ENCODE measurements at places on chromosomes 2 and 18.
A peak's percentile ranks its signal among the peaks of the same experiment; 100 is the strongest.

- no peak for DNase-seq
These were observed 7.0 kb upstream of the ALPK2 start for GRCh38 chr18:58635891-58636290.

- DNase-seq, result no peak
These were observed 35.8 kb downstream of the ST3GAL5 start for GRCh38 chr2:85852937-85853498.

- no peak for DNase-seq
These were observed 4.1 kb upstream of the YES1 start for GRCh38 chr18:816088-816653.

DNA sequence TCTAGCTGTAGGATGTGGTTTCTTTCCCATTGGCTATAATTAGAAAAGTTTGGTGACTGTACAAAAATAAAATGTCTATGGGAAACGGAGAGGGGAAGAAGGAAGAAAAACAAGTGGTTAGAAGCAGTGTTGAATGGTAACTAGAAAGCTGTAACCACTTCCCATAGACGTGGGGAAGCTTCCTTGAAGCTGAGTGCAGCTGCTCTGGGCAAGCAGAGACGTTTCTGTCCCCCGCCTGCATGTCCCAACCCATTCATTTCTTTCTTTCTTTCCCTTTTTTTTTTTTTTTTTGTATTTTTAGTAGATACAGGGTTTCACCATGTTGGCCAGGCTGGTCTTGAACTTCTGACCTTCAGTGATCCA lies 367.8 kb upstream of the HS6ST1 start:
- DNase-seq, result no peak

GRCh38 chr2:23283653-23284052 lies 101.3 kb upstream of the KLHL29 start:
- no peak for DNase-seq

- no peak for DNase-seq
These were observed 10.8 kb upstream of the MAPRE2 start for GRCh38 chr18:35030277-35030989.

DNA sequence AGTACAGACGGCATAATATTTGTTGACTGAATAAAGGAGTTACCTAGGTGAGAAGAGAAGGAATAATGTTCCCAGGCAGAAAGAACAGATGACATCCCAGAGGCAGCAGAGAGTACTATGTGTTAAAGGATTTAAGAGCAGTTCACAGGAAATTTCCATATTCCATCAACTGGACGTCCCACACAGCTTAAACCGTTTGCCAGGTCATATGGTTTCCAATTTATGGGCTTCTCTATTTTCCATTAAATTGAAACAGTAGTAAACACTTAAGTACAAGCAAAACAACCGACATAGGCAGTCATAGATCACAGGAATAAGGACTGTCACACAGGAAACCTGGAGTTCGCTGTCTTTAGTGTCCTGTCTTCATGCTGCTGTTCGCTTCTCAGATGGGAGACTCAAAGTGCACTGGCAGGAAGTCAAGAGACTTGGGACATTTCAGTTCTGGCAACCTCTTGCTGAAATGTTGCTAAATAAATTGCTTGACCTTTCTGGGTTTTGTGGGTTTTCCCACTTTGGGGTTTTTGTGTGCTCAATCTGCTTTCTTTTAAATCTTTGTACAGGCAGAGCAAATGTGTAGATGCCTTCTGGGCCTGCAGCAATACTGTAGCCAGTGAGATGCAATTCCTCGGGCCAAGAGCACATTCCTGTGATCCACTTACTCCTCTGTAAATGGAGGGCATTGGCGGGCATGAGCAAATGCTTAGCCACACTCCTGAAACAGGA lies 5.8 kb upstream of the PIEZO2 start:
- DNase-seq, result no peak

DNA sequence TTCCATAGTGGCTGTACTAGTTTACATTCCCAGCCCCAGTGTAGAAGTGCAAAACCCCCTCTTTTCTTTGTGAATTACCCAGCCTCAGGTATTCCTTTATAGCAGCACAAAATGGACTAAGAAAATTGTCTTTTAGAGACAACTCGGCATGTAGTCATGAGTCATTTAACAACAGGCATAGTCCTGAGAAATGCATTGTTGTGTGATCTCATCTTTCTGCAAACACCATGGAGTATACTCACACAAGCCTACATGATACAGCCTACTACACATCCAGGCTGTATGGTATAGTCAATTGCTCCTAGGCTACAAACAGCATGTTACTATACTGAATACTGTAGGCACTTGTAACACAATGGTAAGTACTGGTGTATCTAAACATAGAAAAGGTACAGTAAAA lies 44.4 kb upstream of the MBP start:
- DNase-seq, result no peak

- no peak for DNase-seq
These were observed 8.0 kb downstream of the ATAD2B start for GRCh38 chr2:23918837-23919489.

GRCh38 chr18:5413447-5413846 lies 117.9 kb upstream of the ZBTB14 start:
- no peak for DNase-seq

GRCh38 chr2:62524293-62524941 lies 18.4 kb upstream of the TMEM17 start:
- no peak for DNase-seq

DNA sequence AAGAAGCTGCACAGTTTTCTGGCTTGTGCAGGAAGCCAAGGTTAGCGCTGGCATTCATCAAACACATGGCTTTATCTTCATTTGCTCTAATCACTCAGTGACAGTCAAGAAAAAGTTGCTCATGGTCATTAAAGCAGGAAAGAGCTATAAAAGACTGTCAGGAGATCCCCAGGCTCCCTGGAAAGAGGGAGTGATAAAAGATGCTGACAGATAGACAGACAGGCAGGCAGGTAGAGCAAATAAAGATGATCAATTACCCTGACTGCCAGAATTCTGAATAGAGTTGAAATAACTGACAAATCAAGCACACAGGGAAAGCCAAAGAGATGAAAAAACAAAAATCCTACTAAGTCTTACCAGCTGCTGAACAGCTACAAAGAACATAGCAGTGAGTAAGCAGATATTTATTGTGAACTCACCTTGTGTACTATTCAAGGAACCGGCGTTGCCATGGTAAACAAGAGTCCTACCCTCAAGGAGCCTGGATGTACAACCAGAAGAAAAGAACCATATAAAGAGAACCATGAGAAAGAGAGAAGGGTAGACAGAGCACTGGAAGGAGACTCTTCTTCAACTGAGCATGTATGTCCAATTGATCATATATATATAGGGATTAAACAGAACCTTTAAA lies 68.0 kb downstream of the RNF152 start:
- DNase-seq, result no peak

- DNase-seq, result peak; percentile 59
These were observed 819 bp downstream of the ANKRD44 start for GRCh38 chr2:197309691-197310231.

DNA sequence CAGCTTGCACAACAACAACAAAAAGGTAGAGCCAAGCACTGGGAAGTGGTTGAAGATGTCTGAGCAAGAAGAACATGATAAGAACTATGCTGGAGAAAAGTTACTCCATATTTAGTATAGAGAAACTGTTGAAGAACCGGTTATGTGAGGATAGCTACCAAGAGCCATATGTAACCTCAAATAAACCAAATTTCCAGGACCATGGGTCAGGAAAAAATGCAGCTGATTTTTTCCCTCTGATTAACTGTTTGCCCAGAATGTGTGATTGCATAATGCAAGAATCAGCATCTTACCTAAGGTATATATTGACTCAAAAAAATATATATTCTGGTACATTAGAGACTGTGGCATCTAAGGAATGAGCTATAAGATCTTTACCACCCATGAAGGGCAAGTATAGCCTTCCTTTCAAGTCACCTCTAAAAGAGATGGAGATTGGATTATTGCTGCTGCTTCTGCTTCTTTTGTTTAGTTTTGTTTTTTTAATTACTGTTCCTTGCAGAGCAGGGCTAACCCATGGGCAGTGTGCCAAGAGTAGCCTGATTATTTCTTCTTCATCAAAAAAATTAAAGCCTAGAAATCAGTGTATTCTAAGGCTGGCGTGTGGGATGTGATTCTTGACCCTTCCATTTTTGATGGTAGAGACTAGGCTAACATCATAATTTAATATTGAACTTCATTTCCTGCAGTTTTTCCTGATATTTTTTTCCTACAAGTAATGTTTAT lies 76.9 kb upstream of the MAP3K20 start:
- no peak for DNase-seq
